Psoas muscle (tissue), 8 donors: ENCODE measurements at places on chromosomes 7 and 10. TPM values are rescaled to one million over a fixed set of nuclear protein-coding genes. Genes with fewer than 3 reads are reported as not detected.

ANTXRL gene
- not detected for total RNA-seq

DNA sequence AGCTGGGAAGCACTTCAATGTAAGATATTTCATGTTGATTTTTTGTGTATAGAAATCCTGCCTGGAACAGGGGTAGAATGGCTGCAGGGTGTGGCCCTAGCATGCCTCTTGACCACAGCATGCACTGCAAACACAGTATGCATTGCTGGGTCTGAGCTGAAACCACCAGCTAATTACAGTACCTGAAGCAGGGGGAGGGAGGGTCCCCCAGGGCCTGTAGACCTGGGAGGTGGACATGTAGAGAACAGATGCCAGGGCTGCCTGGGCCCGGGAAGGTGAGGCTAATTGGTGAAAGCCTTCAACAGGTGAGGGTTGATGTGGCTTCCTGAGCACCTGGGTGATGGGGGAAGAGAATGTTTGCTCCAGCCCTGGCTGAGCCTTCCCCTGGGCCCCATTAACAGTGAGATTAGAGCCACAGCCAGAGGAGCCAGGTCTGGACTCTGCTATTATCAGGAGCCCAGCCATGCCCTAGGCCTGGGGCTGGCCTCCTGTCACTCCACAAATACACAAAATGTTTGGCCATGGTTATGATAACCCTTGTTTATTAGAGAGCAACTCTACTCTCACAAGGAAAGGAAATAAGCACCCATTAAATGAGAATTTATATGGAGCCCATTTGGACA lies 83.3 kb downstream of the PLXNA4 start:
- H3K27ac ChIP-seq, result no peak overlapping the region
- H3K4me3 ChIP-seq, result no peak overlapping the region
- H3K36me3 ChIP-seq, result no peaks in the 10 kb centered on the region
- no peaks in the 10 kb centered on the region for H3K4me1 ChIP-seq
- DNase-seq, result no peak

GRCh38 chr7:200290-200689 lies 7.9 kb downstream of the FAM20C start:
- peaks cover 45% of the 10 kb centered on the region for H3K4me1 ChIP-seq
- no peaks in the 10 kb centered on the region for H3K36me3 ChIP-seq
- H3K27me3 ChIP-seq, result no peaks in the 10 kb centered on the region
- DNase-seq, result no peak
- no peak overlapping the region for H3K27ac ChIP-seq

GRCh38 chr10:58781873-58782488 lies 269.3 kb downstream of the BICC1 start:
- no peak for DNase-seq
- peaks cover 3% of the 10 kb centered on the region for H3K4me1 ChIP-seq
- peak overlapping the region; percentile 42 for H3K27ac ChIP-seq
- H3K4me3 ChIP-seq, result no peak overlapping the region
- no peaks in the 10 kb centered on the region for H3K27me3 ChIP-seq

DNA sequence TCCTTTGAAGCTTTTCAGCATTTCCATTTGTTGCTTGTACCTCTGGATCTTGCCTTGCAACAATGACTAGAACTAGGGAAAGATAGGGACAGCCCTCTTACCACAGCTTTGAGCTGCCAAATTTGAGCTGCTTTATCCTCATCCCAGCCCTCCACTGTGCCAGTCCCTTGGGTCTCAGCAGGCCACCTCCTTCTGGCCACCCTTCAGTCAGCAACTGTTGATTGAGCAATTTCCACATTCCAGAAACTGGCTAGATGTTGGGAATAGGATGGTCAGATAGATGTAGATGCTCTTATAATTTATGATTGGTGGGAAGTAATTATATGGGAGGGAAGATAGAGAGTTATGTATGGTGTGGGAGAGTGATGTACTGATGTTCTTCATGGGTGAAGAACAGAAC lies 100.1 kb downstream of the ST7 start:
- no peaks in the 10 kb centered on the region for H3K36me3 ChIP-seq
- no peak overlapping the region for H3K4me3 ChIP-seq
- peaks cover 5% of the 10 kb centered on the region for H3K4me1 ChIP-seq
- peak; percentile 53 for DNase-seq
- no peak overlapping the region for H3K27ac ChIP-seq
- H3K27me3 ChIP-seq, result no peaks in the 10 kb centered on the region

DNA sequence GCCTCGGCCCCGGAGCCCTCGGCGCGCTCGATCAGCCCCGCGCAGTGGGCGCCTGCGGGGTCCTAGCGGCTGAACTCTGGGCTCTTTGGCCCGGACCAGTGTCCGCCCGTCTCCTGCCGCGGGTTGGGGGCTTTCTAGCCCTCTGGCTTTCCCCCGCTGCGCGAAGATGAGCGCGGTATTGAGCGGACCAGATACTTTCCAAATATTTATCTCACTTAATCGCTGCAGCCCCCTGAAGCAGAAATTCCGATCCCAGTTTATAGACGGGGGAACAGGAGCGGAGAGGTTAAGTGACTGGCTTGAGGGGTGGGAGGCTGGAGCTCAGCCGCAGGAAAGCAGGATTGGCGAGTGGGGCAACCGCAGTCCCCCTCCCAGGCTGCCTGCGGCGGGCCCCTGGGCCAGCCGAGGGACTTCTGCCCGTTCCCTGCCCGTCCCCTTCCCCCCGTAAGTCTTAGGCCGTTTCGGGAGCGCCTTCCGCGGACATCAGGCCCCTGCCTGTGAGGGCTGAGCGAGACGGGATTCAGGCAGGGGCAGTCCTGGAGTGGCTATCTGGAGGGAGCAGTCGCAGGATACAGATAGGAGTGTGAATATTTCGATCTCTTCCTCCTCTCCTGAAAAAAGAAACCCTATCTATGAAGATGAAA lies 565 bp downstream of the STRIP2 start:
- H3K36me3 ChIP-seq, result no peaks in the 10 kb centered on the region
- no peaks in the 10 kb centered on the region for H3K27me3 ChIP-seq
- peak overlapping the region; percentile 95 for H3K4me3 ChIP-seq

DNA sequence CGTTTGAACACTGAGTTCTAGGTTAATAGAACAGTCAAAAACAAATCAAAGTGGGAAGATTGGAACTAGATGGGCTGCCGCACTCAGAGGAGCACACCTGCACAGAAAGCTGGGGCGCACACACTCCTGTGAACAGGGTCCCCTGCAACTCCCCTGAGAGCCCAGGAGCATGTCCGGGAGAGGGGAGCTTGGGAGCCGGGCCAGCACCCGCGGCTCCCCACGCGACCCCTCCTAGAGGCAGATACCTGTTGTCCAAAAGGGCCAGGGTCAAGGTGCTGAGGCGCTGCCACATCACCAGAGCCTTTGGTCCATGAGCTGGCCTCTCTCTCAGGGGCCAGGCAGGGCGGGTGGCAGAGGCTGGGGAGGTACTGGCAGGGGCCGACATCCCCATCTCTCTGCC lies 5.6 kb downstream of the NKX6-2 start:
- no peaks in the 10 kb centered on the region for H3K4me1 ChIP-seq
- no peak for DNase-seq
- H3K36me3 ChIP-seq, result no peaks in the 10 kb centered on the region
- no peak overlapping the region for H3K4me3 ChIP-seq
